ENCODE measurements at places on chromosomes 5 and 9.
A peak's percentile ranks its signal among the peaks of the same experiment; 100 is the strongest.

DNA sequence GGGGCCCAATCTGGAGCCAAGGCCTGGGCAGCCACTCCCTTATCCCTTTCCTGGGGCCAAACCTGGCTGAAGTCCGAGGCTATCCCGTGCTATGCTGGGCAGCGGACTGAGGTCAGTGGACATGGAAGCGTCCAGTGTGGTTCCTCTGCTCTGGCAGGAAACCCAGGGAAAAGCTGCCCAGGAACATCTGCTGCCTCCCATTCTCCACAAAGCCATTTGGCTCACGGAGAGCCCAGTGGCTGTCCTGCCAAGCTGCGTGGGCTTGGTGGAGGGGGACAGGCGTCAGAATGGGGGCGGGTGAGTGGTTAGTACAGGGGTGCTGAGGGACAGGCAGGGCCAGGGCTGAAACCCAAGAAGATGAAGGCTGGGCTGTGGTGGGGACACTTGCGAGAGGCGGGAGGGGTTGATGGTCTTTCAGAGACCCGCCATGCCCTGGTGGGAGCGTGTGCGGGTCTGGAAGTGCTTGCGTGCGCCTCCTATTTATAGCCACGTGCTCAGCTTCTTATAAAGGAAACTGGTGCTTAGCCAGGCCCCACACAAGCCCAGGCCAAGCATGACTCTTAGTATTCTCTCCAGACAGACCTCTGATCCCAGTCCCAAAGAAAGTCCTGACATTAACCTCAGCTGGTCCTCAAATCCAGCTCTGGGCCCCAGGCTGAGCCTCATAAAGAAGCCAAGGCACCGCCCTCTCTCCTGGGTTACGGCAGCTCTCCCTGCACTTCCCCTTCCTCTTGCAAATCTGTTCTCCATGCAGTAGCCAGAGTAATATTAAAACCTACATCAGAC is 9.4 kb upstream of the SLC6A7 start:
- ATAC-seq: peak; percentile 76

DNA sequence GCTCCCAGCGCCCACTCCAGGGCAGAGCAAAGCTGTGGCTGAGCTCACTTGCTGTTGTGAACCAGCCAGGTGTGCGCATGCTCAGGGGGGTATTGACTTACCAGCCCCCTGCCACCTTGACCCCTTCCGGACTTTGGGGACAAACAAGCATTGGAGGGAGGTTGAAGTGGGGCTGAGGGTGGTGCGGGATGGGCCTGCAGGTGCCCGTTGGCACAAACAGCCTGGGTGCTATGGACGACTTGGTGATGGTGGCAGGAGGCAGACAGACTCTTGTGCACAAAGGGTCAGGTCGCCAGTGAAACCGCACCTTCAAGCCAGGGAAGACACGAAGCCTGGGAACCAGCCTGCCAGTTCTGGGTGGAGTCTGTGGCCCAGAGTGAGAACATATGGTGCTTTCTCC is 858.5 kb upstream of the PTPRD start:
- ATAC-seq: no peak

DNA sequence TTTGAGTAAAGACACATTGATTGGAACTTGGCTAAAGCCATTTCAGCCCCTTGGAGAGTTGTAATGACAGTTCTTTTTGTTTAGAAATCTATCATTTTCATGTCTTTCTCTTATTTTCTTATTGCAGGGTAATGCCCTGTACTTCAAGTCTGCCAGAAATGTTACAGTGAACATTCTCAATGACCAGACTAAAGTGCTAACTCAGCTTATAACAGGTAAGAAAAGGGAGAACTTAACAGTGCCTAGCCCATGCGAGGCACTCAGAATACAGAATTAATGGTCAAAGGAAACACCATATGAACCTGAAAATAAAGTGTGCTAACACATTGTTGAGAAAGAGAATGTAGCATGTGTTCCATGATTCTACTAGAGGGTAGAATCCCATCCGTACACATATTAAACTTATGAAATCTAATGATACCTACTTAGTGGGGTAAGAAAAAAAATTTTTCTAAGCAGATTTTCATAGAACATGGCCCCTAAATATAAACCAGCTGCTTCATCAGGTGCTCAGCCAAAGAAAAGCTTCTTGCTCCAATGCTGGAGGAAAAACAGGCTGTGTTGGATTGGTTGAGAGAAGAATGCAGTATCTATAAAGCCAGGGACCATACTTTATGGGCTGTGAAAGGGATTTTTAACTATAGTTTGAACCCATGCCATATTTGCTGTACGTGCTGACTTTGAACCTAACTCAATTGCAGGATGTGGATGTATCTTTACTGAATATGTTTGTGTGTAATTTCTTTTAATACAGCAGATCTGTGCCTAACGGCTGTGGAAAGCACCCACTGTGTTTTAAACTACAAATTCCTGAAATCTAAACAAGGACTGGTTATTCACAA is 260.8 kb upstream of the PPP1R2B start:
- no peak for ATAC-seq

- no peak for ATAC-seq
Measured at GRCh38 chr9:34001298-34001697, 47.4 kb downstream of the UBAP2 start.

GRCh38 chr5:150271923-150272322 is 17.6 kb downstream of the CAMK2A start:
- no peak for ATAC-seq

DNA sequence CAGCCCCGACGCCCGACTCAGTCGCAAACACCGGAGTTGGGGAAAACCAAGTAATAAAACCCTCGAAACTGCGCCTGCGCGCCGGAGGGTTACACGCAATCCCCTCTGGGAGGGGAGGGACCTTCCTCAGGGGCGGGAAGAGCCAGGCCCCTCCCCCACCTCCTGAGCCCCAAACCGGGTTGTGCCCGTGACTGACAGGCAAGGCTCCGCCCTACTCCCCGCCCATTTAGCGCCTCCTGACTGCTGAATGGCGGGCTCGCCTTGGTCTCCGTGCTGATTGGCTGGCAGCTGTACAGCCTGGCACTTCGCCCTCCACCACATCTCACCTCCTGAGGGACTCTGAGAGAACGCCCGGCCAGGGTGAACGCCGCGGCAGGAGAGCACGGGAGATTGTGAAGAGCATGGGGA is at the start of gene PRDM9:
Gene PRDM9 (plus strand): TSS at position 332 of the 408 bp plus-strand sequence. CDS start 1,425 bp downstream, outside the sequence.
- no peak for ATAC-seq

DNA sequence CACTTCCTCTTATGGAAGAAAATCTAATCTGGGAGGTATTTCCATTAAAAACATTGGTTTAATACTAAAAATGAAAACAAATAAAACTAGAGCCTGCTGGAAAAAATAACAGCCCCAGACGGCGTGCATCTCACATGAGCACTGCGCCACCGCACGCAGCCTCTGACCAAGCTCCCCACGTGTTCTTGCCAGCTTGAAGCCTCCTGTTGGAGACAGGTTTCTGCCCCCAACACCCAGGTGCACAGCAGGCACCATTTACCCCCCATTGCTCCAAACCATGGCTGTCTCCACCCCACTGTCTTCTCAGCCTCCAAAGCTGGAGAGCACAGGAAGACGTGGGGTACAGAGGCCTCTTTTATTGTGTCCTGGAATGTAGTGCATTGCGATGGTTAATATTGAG is 10.7 kb upstream of the COL5A1 start:
- ATAC-seq: no peak

DNA sequence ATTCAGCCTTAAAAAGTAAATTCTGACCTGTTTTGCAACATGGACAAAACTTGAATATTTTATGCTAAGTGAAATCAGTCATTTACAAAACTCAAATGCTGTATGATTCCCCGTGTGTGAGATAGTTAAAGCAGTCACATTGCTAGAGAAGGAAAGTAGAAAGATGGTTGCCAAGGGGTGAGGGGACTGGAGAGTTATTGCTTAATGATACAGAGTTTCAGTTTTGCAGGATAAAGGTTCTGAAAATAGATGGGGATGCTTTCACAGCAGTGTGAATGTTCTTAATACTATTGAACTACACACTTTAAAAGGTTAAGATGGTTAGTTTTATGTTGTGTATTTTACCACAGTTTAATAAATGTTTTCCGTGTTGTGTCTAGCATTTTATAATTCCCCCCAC is 51.2 kb downstream of the SGCD start:
- ATAC-seq: no peak

DNA sequence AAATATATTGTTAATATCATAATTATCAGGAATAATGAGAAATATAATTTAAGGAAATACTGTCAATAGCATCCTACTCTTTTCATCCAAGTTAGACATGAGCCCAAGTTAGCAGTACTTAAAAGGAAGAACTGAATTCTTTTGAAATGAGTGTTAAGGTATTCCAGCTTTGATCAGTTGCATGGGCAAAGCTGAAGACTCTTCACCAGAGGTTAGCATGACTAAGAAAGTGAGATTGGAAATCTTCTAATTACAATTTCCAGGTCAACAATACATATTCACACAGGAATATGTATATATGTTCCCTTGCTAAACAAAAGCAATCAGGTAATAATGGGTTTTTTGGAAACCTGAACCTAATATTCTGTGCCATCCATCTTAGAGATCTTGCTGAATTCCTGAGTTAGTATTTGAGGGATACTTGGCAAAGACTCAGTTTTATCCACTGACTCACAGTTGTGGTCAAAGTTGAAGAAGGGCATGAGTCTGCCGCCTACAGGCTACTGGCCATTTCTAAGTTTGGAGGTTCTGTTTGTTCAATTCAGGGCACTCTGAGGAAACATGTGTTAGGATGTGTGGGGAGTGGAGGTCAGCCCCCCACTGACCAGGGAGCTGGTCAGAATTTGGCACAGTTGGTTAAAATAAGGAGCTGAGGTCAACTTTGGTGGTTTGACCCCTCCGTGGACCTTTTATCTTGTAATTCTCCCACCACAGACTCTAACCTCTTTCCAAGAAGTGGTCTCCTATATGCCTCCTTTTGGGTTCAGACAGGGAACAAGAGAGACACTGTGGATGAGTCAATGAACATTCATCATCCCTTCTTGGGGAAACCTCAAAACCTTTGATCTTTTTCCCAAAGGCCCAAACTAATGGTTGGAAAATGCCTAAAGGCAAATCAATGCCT is 118.3 kb downstream of the PIK3R1 start:
- ATAC-seq: no peak

- no peak for ATAC-seq
Measured at GRCh38 chr9:96108691-96109380, 193.1 kb downstream of the HSD17B3 start.

- ATAC-seq: peak; percentile 82
Measured at GRCh38 chr9:36036780-36037548, at the start of gene RECK. Gene RECK, plus strand, starts transcription at chr9:36036913. Its CDS starts 86 bp downstream, at chr9:36036999.

DNA sequence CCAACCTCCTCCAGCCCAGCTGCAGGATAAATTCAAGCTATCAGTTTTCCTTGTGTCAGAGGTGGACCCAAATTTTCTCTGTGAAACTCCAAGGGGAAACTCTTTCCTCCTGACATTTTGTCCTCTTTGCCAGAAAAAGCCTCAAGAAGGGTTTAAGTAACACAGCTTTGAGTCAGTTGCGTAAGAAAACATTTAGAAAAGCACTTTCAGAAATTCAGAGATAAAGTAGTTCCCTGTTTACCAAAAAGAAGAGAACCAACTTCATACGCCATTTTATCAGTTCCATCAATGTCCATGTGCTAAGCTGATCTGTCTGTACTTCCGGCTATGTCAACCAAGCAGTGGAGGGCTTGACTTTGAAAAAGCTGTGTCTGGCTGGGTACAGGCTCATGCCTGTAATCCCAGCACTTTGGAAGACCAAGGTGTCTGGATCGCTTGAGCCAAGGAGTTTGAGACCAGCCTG is 19.9 kb upstream of the SUSD1 start:
- no peak for ATAC-seq

- ATAC-seq: no peak
Measured at GRCh38 chr5:56129288-56129687, 103.8 kb downstream of the ANKRD55 start.

DNA sequence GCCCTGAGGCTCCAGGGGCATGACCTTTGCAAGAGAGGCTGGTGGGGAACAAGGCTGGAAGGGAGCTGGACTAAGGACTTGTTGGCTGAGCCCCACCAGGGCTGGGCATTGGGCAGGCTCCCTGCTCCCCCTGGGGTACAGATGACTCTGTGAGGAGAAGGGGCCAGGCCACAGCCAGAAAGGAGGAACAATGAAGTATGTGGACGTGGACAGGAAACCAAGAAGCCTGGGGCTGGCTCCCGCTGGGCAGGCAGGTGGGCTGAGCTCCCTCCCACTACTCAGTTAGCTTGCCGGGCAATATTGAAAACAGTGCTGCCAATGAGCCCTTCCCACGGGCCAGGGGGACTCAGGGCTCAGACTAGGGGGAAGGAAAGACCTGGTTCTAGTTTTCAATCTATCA is 66.1 kb upstream of the SPTLC1 start:
- ATAC-seq: no peak

DNA sequence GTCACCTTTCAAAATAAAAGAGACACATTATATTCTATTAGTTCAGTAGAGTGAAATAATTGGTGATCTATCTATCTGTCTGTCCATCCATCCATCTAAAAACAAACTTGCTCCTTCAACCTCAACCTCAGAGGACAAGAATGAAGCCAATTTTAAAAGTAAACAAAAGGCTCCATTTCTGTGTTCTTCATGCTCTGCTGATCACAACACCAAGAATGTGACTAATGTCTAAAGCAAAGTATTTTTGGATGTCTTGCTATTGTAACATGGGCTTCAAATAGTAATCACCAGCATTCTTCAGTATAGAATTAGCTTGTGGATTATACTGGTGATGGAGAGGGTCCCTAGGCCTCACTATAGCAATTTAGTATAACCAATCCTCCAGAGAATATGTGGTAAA is 1304.4 kb downstream of the MAT2B start:
- no peak for ATAC-seq

DNA sequence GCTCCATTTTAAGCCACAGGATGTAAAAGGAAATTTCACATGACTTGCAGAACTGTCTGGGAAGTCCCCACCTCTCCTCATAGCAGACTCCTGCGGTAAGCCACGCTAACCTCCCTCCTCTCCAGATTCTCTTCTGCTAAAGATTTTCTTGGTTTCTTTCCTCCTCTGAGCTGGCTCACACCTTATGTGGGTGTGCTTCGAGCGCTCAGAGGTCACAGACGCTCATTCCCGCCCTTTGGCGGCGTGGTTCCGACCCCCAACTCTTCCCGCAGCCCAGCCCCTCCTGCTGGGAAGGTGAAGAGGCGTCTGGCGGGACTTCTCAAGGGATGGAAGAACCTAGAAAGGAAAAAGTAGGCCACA is 32.9 kb upstream of the CDK20 start:
- ATAC-seq: no peak

DNA sequence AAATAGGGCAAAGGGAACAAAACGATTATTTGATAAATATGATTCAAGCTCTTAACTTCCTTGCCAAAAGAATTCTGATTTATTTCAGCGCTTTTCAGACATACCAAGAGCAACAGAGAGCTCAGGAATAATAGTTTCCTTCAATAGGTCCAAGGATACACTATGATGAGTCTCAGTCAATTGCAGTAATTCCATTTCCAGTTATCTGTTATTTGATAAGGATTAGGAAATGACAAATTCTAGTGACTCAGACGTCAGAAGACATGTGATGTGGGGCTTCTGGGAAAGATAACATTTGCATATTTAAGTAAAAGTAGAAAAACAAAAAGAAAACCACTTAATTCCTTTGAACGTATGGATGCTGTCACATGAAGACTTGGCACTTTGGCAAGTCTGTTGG is 1250.8 kb upstream of the CDH18 start:
- ATAC-seq: no peak
